ENCODE measurements at places on chromosomes 1 and 21. TPM values are rescaled to one million over a fixed set of nuclear protein-coding genes. Genes with fewer than 3 reads are reported as not detected.

The ZP4 gene
- not detected for total RNA-seq

The RRP15 gene
- total RNA-seq, result 22.3 TPM

The PAQR6 gene
- 2.4 TPM for total RNA-seq

The CHRNB2 gene
- total RNA-seq, result 0.71 TPM

The TNFAIP8L2 gene
- total RNA-seq, result not detected

Data from A549 treated with GW870086 at 1 μM for 4 hours (cell line).